ENCODE measurements at places on chromosomes 4 and X. TPM values are rescaled to one million over a fixed set of nuclear protein-coding genes. Genes with fewer than 3 reads are reported as not detected.

DNA sequence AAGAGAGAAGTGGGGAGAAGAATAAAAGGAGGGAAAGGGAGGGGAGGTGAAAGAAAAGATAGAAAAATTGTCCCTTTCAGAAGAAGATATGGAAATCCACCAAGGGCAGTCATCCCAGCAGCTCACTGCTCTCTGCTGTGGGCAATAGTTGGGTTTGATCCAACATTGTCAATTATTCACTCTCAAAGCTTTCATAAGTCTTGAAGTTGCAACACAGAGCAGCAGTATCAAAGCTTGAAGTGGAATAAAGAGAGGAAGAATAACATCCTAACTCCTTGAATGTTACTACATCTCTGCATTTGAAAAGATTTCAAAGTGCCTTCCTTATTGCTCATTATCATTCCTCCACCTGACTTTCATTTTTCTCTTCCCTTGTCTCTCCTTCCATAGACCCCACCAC is 62.3 kb upstream of the HHIP start:
- no peak overlapping the region for H3K4me3 ChIP-seq
- no peaks in the 10 kb centered on the region for H3K4me1 ChIP-seq
- H3K27ac ChIP-seq, result no peak overlapping the region

- DNase-seq, result no peak
- no peak overlapping the region for H3K27ac ChIP-seq
- no peaks in the 10 kb centered on the region for H3K4me1 ChIP-seq
- no peak overlapping the region for H3K4me3 ChIP-seq
Measured at GRCh38 chr4:42167709-42168108, 15.3 kb upstream of the BEND4 start.

Gene ATP5ME
- total RNA-seq, result 167 TPM

Gene XAGE2
- 5.2 TPM for total RNA-seq

DNA sequence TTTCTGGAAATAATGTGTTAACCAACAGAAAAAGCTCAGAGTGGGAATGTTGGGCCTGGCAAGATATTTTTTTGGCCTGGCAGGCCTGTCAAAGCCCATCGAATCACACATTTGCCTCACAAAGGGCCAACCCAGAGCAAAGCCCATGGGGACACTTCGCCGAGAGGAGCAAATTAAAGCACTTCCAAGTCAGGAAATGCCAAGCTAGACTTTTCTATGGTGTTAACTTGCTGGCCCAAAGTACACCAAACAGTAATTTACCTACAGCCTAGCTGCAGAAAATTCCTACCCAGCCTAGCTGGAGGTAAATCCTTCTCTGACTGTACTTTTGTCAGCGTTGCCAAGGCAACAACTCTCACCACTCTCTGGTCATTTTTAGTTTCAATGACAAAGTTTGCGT is 288.6 kb upstream of the LDB2 start:
- peaks cover 3% of the 10 kb centered on the region for H3K4me1 ChIP-seq
- DNase-seq, result no peak
- no peaks in the 10 kb centered on the region for H3K36me3 ChIP-seq
- no peaks in the 10 kb centered on the region for H3K27me3 ChIP-seq
- H3K4me3 ChIP-seq, result no peak overlapping the region

- no peaks in the 10 kb centered on the region for H3K4me1 ChIP-seq
- no peaks in the 10 kb centered on the region for H3K27me3 ChIP-seq
- no peak for DNase-seq
- H3K4me3 ChIP-seq, result no peak overlapping the region
Measured at GRCh38 chr4:90246816-90247215, 119.6 kb downstream of the CCSER1 start.

Gene PIR
- 24.8 TPM for total RNA-seq

DNA sequence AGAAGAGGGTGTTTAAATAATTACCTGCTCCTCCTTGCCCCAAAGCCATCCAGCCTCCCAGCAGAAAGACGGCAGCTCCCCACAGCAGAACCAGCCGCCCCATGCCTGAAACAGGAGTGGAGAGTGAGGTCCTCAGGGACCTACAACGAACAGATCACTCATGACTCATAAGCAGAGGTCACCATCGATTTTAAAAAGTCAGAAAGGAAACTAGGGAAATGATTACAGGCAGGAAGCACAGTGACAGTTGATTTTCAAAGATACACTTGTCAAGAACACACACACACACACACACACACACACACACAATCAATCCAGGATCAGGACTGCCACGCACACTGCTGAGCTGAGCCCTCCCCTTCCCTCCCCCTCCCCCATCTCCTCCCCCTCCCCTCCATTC is at the start of gene CRLF2:
CRLF2 (minus strand) TSS at position 118 of the 400 bp plus-strand sequence; CDS start at position 103, 15 bp downstream.
- no peak within 1 kb of the TSS for H3K4me3 ChIP-seq
- H3K27me3 ChIP-seq, result no peaks in the 10 kb centered on the region
- H3K36me3 ChIP-seq, result no peaks in the 10 kb centered on the region
- H3K4me1 ChIP-seq, result no peaks in the 10 kb centered on the region
- no peak within 1 kb of the TSS for H3K27ac ChIP-seq

GRCh38 chr4:61531188-61531587 is 331.1 kb downstream of the ADGRL3 start:
- no peaks in the 10 kb centered on the region for H3K4me1 ChIP-seq
- H3K36me3 ChIP-seq, result no peaks in the 10 kb centered on the region
- H3K27me3 ChIP-seq, result no peaks in the 10 kb centered on the region
- no peak overlapping the region for H3K27ac ChIP-seq
- DNase-seq, result no peak
